ENCODE measurements at places on chromosomes 2 and 18.

DNA sequence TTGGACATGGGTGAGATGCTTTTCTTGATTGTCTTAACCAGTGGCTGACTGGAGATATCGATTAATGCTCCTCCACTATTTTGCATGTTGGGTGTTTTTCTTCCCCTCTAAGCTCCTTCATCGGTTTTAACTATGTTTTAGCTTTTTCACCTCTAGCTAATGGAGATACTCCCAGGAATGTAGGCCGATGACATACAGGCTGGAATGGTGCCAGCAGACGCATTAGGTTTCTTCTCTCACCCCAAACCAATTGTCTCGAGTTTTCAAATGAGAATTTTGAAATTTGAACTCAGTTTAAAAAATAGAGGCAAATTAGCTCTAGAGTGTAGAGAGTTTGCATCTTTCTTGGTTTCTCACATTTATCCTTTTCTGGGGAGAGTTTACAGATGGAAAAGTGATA is 247.6 kb downstream of the RPRM start:
- DNase-seq: peak; percentile 13

GRCh38 chr2:48161628-48162027 is 255.3 kb upstream of the FBXO11 start:
- no peak for DNase-seq

GRCh38 chr2:15435474-15435873 is 125.7 kb downstream of the NBAS start:
- DNase-seq: no peak

DNA sequence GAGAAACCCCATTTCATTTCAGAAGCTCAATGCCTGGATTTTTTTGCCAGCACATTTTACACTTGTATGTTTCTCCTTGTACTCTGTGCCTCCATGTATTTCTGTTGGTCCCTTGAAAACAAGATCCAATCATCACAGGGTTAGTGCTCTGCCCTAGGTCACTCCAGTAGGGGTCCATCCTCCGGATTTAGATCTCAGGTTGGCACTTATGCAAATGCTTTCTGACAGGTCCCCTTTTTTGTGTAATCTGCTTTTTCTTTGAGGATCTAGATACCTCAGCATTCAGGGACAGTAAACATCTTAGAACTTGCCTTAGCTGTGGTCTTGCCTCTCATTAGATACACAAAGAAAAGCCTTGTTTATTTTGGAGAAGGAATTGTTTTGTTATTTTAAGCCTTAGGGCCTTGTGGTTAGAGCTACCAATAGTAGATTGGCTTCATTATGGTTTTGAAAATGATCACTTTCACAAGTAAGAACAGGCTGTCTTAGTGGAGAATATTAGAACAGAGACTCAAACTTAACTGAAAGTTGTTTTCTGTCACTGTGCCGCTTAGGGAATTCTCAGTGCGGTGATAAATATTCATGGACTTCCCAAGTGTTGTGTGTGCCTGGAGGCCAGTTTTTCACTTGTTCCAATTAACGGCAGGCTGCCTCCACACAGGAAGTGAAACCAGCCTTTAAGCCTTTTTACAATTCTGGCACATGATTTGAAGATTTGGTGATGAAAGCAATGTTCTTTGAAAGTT is 7.8 kb downstream of the MERTK start:
- no peak for DNase-seq

DNA sequence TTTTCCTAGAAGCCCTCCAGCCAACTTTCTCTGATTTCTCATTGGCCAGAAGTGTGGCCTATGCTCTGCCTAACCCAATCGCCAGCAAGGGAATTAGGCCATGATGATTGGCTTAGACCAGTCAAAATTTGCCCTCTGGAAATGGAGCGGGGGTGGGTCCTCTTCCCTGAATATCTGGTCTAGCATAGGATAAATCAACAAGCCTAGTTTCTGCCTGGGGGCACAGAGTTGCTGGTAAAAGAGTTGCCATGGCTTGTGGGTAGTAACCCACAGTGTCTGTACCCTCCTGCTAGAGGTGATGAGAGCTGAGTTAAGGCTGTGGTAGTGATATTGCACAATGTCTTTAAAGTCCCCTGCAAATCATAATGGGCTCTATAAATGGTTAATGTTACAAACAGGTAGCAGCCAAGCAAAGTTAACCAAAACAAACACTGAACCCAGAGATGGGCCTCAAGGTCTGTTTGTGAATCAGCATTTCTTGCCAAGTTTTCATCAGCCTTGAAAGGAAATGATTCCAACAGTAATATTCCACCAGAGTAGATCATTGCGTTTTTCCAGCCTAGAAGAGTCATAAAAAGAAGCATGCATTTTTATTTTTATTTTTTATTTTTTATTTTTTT is 19.3 kb downstream of the GALM start:
- no peak for DNase-seq

DNA sequence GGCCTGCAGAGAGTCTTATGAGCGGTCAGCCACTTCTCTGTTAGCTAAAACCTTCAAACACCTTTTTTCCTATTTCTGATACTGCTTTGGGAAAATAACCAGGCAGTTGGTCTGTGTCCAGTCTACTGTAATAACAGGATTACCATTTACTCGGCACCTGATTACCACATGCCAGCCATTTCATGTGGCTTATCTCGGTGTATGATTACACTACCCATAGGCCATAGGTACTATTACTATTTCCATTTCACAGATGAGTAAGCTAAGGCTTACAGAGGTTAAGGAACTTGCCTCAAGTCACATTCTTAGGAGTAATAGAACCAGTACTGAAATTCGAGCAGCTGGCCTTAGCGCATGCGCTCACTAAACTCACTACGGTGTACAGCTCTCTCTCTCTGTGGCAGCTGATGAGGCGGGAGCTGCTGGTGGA is 147.2 kb upstream of the L3MBTL4 start:
- DNase-seq: no peak

GRCh38 chr2:205681401-205682238 is 681 bp upstream of the NRP2 start:
- DNase-seq: peak; percentile 31

DNA sequence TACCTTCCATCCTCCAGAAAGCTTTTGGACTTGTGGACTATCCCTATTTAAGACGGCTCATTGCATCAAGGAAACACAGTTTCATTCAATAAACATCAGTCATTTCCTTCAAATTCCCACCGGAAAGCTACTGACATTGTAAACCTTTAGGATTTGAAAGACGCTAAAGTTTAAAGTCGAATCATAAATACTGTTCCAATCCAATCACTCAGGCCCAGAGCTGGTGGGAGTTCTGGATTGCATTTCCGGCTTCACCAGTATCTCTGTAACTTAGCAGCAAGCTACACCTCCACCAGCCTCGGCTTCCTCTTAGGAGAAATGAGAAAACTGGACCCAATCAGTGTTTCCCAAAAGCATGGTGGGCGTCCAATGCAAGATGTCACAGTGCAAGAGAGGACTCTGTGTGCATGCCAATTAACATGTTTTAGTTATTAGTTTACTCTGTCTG is 1.6 kb downstream of the WDFY1 start:
- peak; percentile 20 for DNase-seq

GRCh38 chr2:65728477-65729180 is 296.2 kb upstream of the SPRED2 start:
- DNase-seq: no peak

- no peak for DNase-seq
Measured at GRCh38 chr2:236758406-236758805, 188.8 kb downstream of the ACKR3 start.

DNA sequence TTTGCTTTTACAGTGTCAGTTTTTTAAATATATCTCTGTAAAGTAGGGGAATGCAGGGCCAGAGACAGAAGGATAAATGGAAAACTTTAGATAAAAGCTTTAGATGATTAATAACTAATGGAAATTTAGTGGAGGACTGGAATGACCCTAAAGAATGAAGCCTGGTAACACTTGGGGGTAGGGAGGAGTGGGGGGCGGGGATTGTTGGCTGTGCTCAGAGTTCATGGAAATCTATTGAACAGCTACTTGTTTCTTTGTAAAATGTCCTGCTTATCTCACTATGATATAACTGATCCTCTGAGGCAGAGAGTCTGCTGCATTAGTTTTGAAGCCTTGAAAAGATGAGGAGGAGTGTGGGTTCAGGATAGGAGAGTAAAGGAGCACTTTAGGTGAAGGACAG is 90.5 kb downstream of the TMEM185B start:
- DNase-seq: no peak

DNA sequence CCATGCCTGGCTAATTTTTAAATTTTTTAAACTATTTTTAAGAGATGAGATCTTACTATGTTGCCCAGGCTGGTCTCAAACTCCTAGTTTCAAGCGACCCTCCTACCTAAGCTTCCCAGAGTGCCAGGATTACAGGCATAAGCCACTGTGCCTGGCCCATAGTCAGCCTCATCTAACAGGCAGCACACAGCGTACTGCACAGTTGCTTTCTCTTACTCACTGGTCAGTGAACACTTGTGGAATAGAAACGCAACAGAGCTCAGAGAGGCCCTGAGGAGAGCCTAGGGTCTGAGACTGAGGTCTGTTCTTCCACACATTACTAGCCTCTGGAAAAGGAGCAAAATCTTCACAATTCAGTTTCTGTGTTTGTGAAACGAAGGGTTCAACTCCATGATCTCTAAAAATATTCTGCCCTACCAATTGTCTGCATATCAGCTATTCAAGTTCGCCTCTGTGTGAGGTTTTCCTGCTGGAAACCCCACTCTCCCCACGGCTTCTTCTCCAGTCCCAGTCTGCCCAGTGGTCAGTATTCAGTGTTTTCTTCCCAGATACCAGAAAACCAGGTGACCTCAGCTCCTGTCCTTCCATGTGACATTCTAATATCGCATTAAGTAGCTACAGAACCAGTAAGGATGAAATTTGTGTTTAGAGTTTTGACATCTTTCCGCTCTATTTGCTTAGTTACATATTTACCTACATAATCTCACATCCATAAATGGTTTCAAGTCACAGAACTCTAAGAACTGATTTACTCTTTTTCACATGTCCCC is 26.6 kb upstream of the SNTG2 start:
- DNase-seq: no peak

GRCh38 chr18:52888014-52888413 is 548.0 kb downstream of the DCC start:
- DNase-seq: no peak

GRCh38 chr2:181605889-181606837 is 50.7 kb downstream of the CERKL start:
- no peak for DNase-seq

DNA sequence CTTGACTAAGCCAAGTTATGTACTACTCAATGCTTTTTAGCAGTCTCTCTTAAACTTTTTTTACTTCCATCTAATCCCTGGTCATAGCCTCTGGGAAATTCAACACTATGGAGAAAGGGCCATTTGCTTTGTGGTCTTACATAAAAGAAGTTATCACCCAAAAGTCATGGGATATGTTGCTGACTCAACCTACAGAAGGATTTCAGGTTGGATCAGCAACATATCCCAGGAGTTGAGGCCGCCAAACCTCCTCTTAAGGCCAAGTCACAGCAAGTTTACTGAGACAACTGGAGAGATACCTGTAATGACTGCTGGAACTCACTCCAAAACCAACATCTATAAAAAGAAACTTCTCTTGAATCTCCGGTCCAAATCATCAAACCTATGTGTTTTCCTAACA is 141.1 kb downstream of the IRS1 start:
- DNase-seq: no peak

DNA sequence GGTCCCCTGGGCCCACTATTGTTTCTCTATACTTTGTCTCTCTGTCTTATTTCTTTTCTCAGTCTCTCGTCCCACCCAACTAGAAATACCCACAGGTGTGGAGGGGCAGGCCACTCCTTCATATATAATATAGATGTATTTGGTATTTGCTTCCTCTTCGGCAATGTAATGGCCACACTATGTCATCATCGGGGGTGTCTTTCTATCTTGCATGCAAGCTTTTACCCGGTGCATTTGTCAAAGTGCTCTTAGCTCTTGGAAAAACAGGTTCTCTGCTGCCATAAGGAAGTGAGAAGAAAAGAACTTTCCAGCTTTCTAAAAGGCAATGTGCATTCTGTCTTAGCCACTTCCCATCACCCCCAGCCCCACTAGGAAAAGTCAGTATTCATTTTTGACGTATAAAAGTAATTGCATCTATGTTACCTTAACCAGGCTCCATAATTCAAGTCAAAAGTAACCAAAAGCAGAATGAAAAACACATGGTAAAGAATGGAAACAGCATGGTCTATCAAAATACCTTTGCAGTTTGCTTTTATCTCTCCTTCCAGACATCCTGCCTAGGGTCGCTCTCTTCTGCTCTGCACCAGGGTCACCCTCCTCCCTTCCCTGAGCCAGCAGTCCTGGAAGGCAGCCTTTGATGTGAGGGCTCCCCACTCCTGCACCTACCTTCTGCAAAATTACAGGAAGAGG is 27.2 kb upstream of the FHL2 start:
- no peak for DNase-seq

GRCh38 chr18:58324824-58325480 is 280.9 kb downstream of the NEDD4L start:
- DNase-seq: no peak

DNA sequence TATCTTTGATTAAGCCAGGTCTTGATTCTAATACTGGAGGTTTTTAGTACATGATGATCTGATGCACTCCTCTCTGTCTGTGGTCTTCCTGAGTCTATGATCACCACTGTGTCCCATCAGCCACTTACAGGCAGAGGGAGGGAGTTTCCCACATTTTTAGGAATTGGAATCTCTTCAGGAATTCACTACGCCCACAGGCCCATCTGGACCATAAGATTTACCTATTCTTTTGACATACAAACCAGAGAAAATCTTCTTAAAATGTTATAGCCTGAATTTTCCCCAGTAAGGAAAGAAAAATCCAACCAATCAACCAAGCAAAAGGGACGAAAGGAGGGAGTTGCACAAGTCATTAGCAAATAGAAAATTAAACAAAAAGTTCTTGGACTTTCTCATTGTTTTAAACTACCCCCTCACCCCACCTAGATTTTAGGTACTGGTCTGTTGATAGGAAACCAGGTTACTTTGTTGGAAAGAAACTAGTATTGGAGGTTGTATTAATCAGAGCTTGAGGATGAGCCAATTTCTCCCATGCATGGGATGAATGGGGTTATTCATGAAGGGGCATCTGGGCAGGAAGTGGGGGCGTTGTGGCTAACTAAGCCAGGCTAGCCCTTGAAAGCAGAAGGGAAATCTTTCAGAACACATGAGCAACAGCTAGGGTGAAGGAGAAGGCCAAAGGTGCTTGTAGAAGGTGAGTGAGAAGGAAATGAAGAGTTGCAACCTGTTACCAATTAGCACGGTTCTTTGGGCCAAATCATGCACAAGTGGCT is 328.2 kb upstream of the MEX3C start:
- DNase-seq: no peak

DNA sequence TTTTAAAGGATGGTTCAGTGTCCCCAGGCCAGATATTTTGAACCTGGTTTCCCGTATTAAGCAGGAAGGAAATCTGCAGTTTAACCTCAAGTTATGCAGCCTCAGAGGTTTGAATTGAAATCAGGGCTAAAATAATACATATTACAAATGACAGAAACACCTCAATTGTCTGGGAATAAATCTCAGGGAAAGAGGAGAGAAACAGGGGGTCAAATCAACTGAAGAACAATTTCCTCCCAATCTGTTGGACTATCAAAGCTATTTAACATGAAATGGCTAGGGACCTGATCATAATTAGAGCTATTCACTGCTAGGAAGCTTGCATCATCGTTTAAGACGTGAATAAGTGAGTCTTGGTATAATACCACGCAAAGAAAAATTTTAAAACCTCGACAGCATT is 150.0 kb upstream of the ARHGAP28 start:
- no peak for DNase-seq
